ENCODE measurements at places on chromosomes 3 and 15.

DNA sequence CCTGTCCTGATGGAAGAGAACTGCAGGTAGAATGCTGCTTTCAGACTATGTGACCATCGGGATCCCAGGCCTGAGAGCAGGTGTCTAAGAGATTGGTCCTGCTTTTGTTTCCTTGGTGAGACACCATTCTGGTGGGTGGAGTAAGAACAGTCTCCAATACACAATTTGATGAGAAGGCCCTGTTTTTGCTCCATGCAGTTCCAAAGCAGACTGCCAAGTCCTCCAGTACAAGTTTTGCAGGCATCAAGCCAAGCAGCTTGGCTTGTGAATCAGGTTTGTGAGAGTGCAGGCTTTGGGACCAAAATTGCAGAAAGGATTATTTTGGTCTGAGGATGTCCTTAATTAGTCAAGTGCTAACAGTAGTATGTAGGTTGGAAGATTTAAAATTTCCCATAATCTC lies 381.6 kb downstream of the FOXP1 start:
- H3K4me3 ChIP-seq: no peak overlapping the region
- no peak for DNase-seq
- H3K27me3 ChIP-seq: no peaks in the 10 kb centered on the region
- no peak overlapping the region for H3K27ac ChIP-seq
- no peaks in the 10 kb centered on the region for H3K4me1 ChIP-seq

DNA sequence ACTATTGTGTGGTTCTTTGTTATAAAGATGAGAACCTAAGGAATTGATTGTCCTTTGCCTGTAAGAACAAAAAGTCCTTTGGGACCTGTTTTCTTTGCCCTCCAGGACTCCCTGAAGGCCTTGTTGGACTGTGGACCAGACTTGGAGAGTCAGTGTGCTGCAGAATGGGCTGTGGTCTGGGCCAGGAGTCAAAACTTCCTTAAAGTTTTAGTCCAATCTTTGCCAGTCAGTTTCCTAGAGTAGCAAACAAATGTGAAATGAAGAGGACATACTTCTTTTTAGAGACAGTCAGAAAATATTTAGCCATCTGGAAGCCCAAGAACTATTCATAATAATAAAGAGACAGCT lies 45.4 kb downstream of the PDE8A start:
- no peak for DNase-seq
- no peak overlapping the region for H3K4me3 ChIP-seq
- no peaks in the 10 kb centered on the region for H3K27me3 ChIP-seq
- H3K27ac ChIP-seq: no peak overlapping the region

- no peaks in the 10 kb centered on the region for H3K36me3 ChIP-seq
- no peaks in the 10 kb centered on the region for H3K27me3 ChIP-seq
- no peaks in the 10 kb centered on the region for H3K4me1 ChIP-seq
- H3K4me3 ChIP-seq: no peak overlapping the region
These were observed 24.5 kb upstream of the BCL6 start for GRCh38 chr3:187769771-187770170.

- H3K36me3 ChIP-seq: 0 out of 2 replicates have a peak, but pooled peaks cover 4% of the 10 kb centered on the region
- no peaks in the 10 kb centered on the region for H3K27me3 ChIP-seq
- H3K4me3 ChIP-seq: no peak overlapping the region
- H3K27ac ChIP-seq: no peak overlapping the region
- DNase-seq: no peak
- peaks cover 29% of the 10 kb centered on the region for H3K4me1 ChIP-seq
These were observed 35.5 kb downstream of the NECTIN3 start for GRCh38 chr3:111106993-111107661.
